Activated CD4-positive, alpha-beta T cell treated with anti-CD3 and anti-CD28 coated beads, Interleukin-10, Interleukin-2, amounts not matched to agents 100 ng/mL and 50 ng/mL, durations not matched to agents 16 hours and 8 hours (primary cell): ENCODE measurements at places on chromosomes 16 and 17.

DNA sequence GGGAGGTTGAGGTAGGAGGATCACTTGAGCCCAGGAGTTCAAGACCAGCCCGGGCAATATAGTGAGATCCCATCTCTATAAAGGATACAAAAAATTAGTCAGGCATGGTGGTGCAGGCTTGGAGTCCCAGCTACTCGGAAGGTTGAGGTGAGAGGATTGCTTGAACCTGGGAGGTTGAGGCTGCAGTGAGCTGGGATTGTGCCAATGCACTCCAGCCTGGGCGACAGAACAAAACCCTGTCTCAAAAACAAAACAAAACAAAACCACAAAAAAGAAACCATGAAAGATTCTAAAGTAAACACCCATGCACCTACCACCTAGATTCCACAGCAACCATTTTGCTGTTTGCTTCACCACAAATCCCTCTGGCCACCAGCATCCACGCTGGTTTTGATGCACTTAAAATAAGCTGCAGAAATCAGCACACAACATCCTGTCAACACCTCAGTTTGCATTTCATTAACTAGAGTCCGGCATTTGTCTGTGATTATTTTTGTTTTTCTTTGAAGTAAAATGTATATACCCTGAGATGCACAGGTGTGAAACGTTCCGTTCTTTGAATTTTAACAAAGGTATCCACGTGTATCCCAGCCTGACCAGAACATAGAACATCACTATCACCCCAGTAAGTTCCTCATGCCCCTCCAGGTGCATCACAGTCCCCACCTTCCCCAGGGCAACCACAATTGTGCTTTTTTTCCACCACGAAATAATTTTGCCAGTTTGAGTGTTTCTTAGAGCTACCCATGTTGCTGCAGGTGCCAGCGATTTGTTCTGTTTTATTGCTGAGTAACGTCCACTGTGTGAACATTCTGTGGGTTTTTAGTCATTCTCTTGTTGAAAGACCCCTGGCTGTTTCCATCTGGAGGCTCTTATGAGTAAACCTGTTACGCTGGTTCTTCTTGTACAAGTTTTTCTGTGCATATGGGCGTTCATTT lies 191.5 kb downstream of the SEC14L1 start:
- DNase-seq, result peak; percentile 57

- no peak for DNase-seq
Measured at GRCh38 chr17:83090444-83091256, 11.2 kb downstream of the METRNL start.

- no peak for DNase-seq
Measured at GRCh38 chr17:80187090-80187489, 17.3 kb downstream of the CARD14 start.

DNA sequence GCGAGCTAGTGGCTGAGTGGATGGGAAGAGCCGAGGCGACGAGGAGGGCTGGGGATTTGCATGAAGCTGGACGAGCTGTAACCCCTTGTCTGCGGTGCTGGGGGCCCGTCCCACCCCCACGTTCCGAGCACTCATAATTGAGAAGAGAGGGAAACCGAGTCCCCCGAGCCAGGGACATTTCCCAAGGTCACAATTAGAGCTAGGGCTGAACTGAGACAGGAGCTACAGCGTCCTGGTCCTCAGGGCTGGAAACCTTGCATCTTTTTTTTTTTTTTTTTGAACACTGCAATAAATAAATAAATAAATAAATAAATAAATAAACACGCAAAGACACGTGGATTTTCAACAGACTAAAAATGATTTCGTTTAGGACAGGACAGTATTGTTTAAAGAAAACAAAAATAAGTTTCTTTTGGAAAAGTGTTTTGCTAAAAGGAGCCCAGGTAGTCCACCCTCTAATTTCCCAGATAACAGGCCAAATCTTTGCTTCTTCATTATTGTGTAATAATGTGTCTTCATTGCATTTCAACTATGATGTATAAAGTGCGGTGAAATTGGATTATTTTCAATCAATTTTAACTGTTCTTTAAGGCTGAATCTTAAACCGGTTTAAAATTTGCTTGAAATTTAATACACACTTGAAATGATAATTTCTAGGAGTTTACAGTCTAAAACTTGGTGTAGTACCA lies 992 bp downstream of the GDPD1 start:
- DNase-seq, result no peak

DNA sequence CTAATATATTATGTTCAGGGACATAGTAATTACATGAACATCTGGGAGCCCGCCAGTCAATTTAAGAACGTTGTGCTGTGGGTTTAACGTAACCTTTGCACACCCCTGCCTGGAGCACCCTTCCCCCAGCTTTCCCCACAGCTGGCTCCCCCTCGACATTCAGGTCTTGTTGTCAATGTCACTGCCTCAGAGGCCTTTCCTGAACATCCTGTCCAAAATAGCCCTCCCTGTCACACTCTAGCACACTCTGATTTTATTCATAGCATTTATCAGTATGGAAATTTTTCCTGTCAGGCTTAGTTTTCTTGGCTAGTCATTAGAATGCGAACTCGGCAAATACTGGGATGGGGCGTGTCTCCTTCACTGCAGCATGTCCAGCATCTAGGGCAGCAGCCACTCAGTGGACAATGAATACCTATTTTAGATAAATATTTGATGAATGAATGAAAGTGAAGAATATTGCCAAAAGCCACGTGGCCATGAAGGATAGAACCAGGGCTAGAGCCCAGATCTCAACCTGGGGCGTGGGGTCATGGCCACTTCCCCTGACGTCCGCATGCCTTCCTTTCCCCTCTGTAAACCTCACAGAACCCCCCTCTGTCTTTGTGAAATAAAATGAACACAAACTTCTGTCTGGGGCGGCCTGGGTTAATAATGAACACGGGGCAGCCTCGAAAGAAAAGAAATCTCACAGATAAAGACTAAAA lies 10.5 kb downstream of the PIK3R6 start:
- peak; percentile 54 for DNase-seq

- no peak for DNase-seq
Measured at GRCh38 chr17:36470499-36470898, 16.0 kb upstream of the ZNHIT3 start.

DNA sequence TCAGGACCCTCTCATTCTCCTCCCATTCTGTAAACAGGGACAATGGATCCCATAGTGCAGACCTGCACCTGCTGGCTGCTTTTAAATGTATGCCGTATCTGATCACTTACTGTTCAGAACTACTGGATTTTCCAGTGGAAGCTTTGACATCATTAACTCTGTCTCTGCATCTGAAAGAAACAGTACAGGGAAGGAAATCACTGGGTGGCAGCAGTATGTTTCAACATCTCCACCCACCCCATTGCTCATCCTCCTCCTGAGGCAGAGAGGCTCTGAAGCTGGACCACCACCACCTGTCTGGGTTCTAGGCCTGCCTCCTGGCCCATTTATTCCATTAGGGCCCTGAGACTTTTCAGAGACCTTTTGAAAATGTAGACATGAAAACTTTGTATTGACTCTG lies 2.6 kb downstream of the CCL15 start:
- no peak for DNase-seq

GRCh38 chr17:76038050-76038449 lies 10.9 kb upstream of the EVPL start:
- DNase-seq, result no peak

DNA sequence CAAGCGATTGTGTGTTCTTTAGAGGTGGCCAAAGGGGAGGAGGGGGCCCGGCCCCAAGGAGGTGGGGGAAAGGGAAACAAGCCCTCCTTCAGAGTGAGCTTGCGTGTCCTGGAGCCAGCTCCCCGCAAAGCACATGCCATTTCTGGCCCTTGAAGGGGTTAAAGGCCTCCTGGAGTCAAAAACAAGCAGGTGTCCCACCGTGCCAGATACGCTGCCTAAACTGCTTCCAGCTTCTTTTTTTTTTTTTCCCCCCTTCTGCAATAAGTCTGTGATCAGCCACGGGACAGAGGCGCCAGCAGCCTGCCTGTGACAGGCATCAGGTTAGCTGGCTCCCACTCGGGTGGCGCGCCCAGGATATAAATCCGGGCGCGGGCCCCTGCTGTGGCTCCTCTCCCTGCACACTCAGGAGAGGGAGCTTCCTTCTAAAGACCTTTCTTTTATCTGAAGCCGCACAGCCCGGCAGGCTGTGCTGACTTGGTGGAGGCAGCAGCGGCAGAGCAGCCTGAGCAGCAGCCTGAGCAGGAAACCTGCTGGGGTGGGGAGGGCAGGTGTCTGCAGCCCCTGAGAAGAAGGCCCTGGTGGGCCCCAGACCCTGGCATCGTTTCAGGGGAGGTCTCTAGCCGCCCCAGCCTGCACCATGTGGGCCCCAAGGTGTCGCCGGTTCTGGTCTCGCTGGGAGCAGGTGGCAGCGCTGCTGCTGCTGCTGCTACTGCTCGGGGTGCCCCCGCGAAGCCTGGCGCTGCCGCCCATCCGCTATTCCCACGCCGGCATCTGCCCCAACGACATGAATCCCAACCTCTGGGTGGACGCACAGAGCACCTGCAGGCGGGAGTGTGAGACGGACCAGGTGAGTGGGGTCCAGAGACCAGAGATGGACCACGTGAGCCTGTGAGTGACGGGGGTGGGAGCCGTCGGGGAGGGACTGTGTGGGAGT lies at the start of gene WFIKKN2:
WFIKKN2 (plus strand) TSS at position 286 of the 934 bp plus-strand sequence; CDS start at position 638, 352 bp downstream.
- DNase-seq, result no peak

GRCh38 chr17:9553181-9553580 lies 22.4 kb downstream of the STX8 start:
- no peak for DNase-seq

GRCh38 chr16:2150418-2151187 lies 2.2 kb downstream of the RAB26 start:
- peak; percentile 74 for DNase-seq

- no peak for DNase-seq
Measured at GRCh38 chr16:984736-985636, 3.4 kb downstream of the SOX8 start.

DNA sequence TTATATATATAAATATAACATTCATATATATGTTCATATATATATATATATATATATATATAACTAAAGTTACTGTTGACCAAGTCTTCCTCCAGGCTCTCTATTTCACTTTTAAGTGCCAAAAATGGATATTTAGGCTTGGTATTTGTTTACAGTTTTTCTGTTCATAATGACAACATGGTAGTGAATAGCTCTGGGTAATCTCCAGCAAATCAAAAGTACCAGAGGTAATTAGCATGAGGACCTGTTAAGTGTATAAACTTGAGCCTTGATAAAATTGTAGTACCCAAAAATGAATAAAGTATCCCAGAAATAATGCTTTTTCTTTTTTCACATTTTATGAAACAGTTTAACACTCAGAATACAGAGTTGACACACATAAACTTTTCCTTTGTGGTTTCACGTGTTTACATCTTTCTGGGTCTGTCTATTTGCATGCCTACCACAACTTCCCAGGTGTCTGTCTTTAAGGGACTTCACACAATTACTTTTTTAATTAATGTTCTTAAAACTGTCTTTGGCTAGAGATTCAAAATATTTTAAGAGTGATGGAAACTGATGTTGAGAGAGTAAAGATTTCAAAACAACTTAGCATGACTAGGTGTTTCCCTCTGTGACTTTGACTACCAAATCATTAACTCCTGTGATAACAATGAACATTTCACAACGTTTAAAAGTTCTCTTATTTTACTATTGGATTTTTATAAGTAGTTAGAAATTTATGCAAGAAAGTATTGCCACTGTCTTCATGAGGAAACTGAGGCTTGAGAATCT lies 47.9 kb downstream of the RABEP1 start:
- DNase-seq, result peak; percentile 31

- DNase-seq, result no peak
Measured at GRCh38 chr17:21528031-21528695, 152.0 kb downstream of the KCNJ12 start.

GRCh38 chr17:82838386-82839063 lies 1.3 kb downstream of the ZNF750 start:
- DNase-seq, result no peak

DNA sequence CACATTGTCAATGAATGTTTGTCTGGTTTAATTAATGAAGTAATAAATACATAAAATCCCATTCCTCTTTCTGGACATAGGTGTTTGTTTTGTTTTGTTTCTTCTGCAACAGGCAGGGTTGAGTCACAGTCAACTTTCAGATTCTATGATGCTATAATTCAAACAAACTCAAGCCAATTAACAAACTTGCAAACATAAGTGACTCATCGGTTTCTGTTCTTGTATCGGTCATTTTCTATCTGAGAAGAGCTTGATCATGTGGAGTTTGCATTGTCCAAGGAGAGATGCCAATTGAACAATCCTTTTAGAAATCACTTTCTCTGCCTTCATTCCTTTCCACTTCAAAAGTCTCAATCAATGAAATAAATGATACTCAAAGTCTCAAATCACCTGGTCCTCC lies 294.2 kb upstream of the C16orf82 start:
- DNase-seq, result peak; percentile 63

- no peak for DNase-seq
Measured at GRCh38 chr16:51637770-51638094, 486.7 kb upstream of the SALL1 start.

DNA sequence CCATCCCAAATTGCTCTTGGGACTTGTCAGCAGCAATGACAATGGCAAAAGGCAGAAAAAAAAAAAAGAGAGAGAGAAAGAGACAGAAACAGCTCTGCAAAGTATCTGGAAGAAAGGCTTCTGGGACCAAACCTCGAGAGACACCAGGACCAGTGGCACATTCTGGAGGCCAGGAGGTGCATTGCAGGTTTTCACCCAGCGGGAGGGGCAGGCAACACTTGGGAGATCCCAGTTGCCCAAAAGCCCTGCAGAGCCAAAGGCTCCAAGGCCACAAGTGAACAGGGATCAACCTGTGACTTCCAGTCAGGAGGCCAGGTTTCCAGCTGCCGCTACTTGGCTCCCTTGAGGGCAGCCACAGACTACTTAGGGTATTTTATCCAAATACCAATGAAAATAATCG lies 110.8 kb upstream of the CDH5 start:
- no peak for DNase-seq

GRCh38 chr17:12985431-12986293 lies 32.2 kb downstream of the ELAC2 start:
- DNase-seq, result no peak

DNA sequence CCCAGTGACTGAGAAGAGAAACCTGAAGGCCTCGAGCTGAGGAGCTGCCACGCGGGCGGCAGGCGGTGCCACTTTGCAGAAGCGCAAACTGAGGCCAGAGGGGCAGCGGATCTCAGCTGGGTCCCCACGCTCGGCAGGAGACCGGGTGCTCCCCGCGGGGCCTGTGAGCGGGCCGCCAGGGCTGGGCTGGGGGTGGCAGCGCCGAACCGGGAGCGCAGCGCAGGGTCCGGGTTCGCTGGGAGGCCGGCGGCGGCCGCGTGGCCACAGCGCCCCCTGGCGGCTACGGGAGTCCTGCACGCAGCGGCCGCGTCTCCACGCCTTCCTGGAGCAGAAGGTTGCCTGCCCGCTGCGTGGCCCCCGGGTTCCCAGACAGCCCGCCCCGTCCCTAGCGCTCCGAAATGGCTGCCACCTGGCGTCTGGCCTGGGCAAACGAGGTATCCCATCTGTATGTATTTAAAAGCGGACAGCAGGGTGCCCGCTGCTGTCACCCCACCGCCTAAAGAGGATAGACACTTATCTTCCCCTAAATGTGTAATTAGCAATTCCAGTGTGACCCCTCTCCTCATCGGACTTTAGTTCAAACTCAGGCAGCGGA lies 96.1 kb upstream of the CDH5 start:
- peak; percentile 69 for DNase-seq

- DNase-seq, result no peak
Measured at GRCh38 chr16:88432753-88433152, 20.3 kb upstream of the ZFPM1 start.
